AG04449 (cell line): ENCODE measurements at places on chromosomes 1 and 21.

DNA sequence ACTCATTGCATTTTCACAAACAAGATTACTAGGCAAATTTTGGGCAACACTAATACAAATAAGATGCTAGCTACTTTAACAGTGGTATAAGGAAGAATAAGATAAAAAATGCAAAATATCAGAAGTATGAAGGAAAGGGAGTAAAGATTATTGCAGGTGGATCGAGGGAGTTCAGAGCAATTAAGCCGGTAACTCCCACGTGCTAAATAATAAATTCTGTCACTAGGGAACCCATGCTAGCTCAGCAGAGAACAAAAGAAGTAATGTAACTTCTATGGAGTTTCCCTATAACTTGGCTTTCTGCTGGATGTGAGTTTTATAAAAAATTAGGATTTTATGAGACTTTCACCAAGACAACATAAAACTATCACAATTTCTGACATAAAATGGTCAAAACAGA lies 470.5 kb upstream of the RGS18 start:
- DNase-seq = no peak

DNA sequence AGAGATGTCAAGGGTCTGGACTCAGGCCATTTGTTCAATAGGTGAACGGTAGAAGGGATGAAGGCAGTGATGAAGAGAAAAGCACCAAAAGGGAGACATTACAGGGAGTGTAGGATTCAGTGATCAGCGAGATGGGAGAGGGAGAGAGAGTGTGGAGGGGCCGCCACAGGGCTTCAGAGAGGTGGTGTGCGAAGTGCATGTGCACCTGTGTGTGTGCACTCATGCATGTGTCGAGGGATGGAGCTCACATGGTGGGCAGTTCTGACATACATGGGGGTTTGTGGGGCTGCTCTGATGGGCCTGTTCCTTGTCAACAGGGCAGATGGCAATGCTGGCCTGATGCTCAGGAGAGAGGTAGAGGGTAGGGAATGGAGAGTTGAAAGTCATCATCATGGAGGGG lies 11.4 kb upstream of the KCNA2 start:
- DNase-seq = no peak

- DNase-seq = no peak
Measured at GRCh38 chr1:37915476-37916093, 31.3 kb downstream of the INPP5B start.

GRCh38 chr1:184389446-184389845 lies 2.6 kb downstream of the C1orf21 start:
- no peak for DNase-seq

- no peak for DNase-seq
Measured at GRCh38 chr1:85290826-85291225, 14.4 kb upstream of the BCL10 start.

DNA sequence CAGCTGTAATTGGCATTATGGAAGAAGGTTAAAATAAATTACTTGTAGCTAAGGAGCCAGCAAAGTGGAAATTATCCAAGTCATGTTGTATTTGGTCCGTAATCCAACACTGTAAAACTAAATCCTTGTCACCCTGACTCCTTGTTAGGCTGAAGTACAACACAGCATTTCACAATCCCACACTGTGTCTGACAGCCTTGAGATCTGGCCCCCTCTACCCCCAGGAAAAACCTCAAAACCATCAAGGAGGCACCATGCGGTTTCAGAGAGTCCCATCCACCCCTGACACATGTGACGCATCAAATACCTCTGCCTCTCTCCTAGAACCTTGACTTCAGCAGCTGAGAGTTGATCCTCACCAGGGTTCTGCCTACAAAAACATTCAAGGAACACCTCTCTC lies 41.0 kb downstream of the LMX1A start:
- DNase-seq = no peak

GRCh38 chr21:42937960-42938605 lies 12.7 kb upstream of the ERVH48-1 start:
- DNase-seq = no peak

GRCh38 chr1:180501865-180502360 lies 464 bp downstream of the ACBD6 start:
- no peak for DNase-seq

- no peak for DNase-seq
Measured at GRCh38 chr1:50742523-50742922, 217.5 kb downstream of the FAF1 start.

DNA sequence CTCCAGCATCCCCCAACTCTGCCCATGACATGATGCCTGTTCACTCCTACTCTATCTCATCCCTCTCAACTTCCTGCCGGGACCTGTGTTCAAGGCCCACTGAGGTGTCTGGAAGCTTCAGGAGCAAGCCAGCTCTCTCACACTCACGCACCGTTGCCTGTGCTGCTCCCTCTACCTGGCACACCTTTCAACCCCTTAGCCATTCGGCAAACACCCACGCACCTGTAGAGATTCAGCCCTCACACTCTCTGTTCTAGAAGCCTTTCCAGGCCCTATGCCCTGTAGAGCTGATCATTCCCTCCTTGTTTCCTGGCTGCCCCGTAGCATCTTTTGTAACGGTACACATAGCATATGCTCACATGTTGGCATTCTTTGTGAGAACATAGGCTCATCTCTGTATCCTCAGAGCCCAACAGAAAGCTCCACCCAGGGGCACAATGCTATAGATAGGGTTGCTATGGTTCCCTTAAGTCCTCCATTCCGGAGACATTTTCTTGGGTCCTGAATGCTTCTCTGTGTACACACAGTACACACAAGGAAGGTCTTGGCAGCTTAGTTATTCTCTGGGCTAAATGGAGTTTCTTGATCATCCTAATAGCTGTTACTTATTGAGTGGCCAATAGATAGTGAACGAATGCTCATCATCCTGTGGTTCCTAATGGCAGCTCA lies 1.3 kb downstream of the C8B start:
- DNase-seq = no peak

- DNase-seq = no peak
Measured at GRCh38 chr1:182616130-182617013, 12.2 kb upstream of the RGS16 start.

- no peak for DNase-seq
Measured at GRCh38 chr1:23543707-23544443, 12.8 kb upstream of the E2F2 start.

DNA sequence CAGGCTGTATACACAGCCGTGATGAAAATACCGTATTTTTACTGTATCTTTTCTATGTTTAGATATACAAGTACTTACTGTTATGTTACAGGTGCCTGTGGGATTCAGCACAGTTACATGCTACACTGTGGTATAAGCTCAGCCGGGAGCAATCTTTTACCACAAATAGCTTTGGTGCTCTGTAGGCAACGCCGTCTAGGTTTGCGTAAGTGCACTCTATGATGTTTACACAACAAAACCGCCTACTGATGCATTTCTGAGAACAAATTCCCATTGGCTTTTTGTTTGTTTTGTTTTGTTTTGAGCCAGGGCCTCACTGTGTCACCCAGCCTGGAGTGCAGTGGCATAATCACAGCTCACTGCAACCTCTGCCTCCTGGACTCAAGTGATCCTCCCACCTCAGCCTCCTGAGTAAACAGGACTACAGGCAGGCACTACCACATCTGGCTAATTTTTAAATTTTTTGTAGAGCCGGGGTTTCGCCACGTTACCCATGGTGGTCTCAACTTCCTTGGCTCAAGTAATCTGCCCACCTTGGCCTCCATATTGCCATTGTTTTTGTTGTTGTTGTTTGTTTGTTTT lies 81.0 kb downstream of the SCCPDH start:
- DNase-seq = no peak

DNA sequence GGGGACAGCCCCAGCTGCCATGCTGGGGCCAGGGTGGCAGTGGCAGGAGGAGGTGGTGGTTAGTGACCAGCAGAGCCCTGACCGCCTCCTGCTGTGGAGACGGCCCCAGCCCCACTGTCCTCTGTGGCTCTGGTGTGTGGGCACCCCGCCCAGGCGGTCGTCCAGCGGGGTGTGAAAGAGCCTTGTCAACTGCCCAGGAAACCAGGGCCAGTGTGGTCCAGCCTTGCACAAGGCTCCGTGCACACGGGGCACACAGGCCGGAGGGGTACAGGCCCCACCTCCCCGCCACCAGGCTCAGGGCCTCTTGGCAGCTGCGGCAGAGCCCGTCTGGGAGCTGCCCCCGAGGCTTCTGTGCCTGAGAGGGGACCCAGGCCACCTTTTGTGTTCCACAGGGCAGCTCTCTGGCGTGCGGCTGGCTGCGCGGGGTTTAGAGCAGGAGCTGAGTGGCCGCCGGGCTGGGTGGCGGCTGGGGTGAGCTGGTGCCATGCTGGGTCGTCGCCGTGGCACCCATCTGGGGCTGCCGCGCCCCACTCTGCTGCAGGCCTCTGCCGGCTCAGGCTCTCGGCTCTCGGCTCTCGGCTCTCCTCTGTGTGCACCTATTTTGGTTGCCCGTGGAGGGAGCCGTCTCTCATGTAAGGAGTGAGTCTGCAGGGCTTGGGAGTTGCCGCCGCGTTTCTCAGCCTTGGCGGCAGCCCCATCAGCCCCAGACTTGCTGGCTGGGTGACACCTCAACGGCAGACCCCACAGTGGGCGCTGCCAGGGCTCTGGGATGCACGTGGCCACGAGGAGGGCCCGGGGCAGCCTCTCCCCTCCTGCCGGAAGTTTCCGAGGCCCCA lies 36.1 kb downstream of the SLX9 start:
- DNase-seq = no peak

GRCh38 chr1:3067301-3067670 lies 1.7 kb upstream of the PRDM16 start:
- DNase-seq = no peak

GRCh38 chr21:34930971-34931370 lies 118.1 kb downstream of the RUNX1 start:
- DNase-seq = no peak

DNA sequence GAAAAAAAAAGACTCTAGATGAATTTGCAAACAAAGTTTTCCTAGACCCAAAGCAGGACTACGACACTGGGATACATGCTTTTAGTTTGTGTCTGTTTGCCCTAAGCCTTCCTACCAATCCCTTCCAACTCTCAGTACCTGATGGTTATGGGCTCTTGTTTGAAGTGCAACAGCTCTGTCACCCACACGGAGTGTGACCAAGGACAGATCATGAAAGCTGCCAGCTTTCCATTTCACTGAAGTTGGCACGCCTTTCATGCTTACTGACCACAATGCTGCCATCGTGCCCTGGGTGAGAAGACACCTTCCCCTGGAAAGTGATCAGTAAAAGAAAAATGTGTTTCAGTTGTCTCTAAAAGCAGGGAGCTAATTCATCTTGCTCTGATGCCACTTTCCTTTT lies 312.5 kb upstream of the PTBP2 start:
- DNase-seq = no peak

DNA sequence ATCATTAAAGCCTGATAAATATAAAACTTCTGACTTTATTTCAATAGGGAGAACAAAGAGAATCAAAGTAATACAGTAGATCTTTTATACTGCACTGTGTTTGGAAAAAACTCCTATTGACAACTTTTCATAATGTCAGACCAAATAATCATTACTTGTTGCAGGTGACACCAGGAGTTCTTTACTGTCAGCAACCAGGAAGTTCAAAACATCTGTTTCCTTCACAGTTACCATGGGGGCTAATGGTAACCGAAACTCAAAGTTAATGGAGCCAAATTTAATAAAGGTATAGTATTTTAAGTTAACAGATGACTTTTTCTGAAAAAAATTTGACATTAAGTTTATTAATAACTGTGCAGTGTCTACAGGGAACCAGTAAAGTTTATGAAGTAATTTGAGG lies 10.6 kb downstream of the EFCAB7 start:
- no peak for DNase-seq

DNA sequence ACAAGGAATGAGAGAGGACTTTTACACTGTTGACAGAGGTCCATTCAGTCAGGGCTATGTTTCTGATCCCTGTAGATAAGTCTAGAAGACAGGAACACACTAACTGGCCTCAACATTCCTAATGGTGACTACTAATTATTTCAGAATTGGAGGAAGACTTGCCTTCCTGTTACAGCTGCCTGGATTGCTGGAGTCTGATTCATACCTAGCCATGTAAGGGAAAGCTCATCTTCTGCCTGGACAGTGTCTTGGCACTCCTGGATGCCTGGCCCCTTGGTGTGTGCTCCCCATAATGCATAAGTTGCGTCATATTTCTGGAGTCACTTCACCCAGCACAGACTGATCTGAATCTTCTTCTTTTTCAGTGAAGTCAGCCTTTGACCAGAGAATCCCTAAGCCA lies 326.0 kb upstream of the RUNX1 start:
- peak; percentile 90 for DNase-seq
